CD4-positive, alpha-beta T cell treated with Interleukin-17A for 1 hour (primary cell): ENCODE measurements at places on chromosomes 6 and 20.

GRCh38 chr6:120122401-120122800, 772.8 kb upstream of the MAN1A1 start:
- DNase-seq, result no peak

- DNase-seq, result no peak
These were observed 35.2 kb upstream of the MLN start for GRCh38 chr6:33838983-33839382.

DNA sequence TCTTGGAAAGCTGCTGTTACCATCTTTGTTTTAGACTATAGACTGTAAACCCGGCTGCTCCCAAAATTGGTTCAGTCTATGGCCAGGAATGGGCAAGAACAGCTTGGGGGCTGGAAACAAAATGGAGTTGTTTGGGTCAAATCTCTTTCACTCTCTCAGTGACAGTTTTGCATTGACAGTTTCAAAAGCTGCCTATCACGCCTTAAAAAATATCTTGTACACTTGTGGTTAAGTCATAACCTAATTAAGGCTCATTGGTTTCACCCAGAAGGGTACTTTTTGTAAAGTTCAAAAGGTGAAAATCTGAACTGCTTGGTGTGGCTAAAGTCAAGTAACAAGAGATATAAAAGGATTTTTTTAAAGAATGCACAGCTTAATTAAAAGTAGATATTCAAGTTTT, 76.1 kb upstream of the PRL start:
- no peak for DNase-seq

DNA sequence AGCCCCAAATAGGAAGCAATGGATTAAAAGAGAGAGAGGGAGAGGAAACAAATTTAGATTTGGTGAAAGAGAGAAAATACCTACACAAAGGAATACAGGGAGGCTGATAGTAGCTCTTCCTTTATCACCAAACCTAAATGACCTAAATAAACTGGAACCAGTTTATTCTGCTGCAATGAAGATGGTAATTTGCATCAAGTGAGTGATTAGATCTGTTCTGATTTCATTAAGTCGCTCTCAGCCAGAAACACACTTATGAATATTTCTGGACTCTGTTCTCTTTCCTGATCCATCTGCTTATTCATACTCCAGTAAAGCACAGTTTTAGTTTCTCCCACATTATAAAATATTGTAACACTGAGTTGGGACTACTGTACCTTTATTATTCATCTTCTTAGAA, 83.4 kb upstream of the BMP5 start:
- no peak for DNase-seq

DNA sequence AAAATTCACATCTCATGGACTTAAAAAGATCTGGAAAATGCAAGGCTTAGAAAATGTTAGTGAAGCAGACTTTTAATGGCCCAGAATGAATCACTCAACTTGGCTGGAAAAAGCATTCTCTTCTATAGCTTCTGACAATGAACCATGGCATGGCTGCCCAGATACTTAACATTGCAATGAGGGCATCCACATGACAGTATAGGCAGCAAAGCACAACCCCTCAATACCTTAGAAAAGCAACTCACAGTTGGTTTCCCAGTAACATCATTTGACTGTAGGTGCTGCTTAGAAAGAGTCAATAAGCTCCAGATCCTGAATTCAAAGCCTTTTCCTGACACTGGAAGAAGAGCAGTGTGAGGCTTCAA, 155.8 kb downstream of the EYA4 start:
- DNase-seq, result no peak

DNA sequence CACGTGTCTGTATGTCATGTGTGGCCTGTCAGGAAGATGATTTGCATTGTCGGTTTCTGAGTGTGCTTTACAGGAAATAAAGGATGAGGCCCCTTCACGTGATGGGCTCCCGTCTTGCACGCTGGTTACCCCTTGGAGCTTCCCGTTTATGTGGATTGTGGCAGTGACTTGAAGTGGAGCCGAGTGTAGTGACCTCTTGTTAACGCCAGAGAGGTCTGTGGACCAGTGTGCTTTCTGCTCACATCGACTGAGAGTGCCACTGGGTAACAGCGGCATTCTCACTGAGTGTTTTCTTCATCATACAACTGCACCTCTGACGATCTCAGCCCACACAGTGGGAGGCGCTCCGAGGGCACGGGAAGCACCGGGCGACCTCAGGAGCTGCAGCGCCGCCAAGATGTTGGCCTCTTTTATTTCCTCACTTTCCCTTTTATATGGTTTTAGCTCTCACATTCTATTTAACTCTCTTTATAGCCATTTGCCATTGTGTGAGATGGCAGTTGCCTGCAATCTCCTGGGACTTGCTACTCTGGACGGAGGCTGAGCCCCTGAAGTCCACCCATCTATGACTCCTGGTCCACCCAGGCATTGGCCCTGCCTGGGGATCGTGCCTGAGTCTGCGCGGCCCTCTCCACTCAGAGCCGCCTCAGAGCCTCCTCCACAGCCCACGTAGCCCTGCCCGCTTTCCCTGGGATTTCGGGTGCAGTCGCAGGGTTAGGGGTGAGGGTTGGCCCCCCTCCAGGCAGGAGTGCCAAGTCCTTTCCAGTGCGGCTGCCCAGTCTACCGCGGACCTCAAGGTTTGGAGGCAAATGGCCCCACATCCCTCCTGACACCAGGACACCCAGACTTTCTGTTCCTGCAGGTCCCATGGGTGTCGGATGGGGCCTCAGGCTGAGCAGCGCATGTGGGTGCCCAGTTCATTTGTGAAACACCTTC, 238.9 kb downstream of the ERMARD start:
- peak; percentile 34 for DNase-seq
